ENCODE measurements at places on chromosomes 5 and 9. TPM values are rescaled to one million over a fixed set of nuclear protein-coding genes. Genes with fewer than 3 reads are reported as not detected.

GRCh38 chr9:130188860-130189481 lies 16.8 kb downstream of the NCS1 start:
- no peak for DNase-seq

DNA sequence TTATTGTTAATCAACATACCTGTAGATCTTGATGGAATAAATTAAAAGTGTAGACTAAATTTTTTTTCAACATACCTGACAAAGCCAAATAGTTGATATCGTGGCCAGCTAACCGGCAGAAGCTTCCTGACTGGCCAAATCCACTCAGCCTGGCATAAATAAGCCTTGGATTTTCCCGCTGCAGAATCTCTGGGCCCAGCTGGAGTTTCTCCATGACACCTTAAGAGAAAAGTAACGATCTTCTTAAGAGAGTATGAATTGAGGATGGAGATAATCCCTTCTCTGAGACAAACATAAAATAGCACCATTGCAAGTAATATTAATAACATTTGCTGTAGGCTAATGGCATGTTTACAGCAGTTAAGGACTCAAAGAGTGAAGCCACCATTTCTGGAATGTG lies 2.2 kb downstream of the AMACR start:
- no peak for DNase-seq

DNA sequence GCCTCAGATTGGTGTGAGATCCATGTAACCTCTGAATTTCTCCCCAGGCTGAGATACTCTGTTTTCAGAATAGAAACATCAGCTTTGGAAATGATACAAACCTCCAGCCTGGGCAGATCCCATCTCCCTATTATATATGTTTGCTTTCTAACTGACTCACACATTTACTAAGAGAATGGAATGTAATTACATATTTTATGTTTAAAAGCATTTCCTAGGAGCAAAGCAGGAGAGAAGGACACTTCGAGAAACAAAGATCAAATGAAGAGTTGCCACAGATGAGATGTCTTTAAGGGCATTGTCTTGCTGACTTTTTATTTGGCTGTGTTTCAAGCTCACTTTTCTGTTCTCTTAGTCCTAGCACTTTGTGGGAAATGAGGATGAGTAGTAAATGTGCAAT lies 96.3 kb downstream of the CDH18 start:
- DNase-seq: no peak

DNA sequence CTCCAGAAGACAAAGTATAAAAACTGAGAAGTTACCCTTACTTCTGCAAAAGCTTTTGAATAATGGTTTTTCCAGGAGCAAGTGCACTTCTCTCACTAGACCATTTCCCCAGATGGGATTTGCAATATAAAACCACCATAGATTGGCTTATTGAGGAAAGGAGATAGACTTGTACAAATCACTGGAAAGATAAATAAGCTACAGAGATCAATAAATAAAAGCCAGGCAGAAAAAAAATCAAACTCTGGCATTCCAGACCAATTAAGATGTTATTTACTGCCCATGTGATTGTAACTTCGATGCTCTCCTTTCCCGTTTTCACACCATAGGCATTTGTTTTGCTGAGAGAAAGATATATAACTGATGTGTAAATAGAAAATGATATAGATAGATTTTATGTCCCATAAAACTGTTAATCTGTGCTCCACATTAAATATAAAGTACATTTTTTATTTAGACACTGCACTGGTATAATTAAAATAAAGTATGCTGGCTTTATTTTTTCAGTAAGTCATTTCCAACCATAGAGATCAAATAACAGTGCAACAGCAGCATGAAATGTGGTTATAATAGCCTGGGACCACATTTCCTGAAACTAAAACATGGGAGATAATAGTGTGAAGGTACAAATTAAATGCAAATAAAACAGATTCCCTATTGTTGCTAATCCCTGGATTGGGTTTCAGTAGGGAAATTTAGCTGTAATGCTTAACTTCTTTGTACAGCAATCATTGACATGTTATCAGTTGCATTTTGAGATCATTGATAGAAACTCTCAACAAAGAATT lies 177.7 kb downstream of the NR2F1-AS1 start:
- no peak for DNase-seq

- DNase-seq: no peak
Observed at GRCh38 chr9:137703842-137704508, 85.2 kb downstream of the EHMT1 start.

- DNase-seq: no peak
Observed at GRCh38 chr5:80837679-80838078, 122.5 kb upstream of the RASGRF2 start.

DNA sequence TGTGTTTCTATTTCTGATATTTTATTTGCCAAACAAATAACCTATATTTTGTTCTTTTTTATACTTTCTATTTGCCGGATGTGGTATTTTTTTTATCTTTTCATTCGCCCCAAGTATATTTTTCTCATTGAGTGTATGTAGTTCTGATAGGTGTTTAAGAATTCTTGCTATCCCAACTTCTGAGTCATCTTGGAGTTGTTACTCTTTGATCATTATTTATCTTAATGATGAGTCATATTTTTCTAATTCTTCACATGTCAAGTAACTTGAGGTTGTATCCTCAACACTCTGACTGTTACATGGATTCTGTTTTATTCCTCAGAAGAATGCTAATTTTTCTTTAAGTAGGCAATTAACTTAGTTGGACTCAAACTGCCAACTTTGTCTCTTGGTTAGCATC lies 498.1 kb downstream of the TLE1 start:
- DNase-seq: no peak

- DNase-seq: no peak
Observed at GRCh38 chr5:71011194-71011792, 13.8 kb downstream of the NAIP start.

- DNase-seq: no peak
Observed at GRCh38 chr5:100777680-100778300, 125.3 kb downstream of the ST8SIA4 start.

GRCh38 chr5:33891788-33892619 lies at the start of gene ADAMTS12:
ADAMTS12 (minus strand) TSS chr5:33891990; CDS start chr5:33891856, 134 bp downstream.
- DNase-seq: peak; percentile 71

DNA sequence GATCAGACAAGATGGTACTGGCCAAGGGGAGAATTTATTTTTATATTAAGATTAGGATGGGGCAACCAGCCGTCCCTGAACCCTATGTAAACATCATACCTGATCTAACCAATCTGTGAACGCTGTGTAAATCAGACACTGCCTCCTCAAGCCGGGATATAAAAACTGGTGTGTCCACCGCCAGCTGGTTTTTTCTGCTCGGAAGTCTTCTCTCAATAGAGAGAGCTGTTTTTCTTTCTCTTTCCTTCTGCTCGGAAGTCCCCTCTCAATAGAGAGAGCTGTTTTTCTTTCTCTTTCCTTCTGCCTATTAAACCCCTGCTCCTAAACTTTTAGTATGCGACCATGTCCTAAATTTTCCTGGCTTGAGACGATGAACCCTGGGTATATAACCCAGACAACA lies 615.5 kb upstream of the NUDT12 start:
- DNase-seq: no peak

Gene PCDHGA6
- 10.3 TPM for total RNA-seq

Gene HK3
- 21.1 TPM for total RNA-seq
